H9 (cell line): ENCODE measurements at places on chromosomes 1 and 21. TPM values are rescaled to one million over a fixed set of nuclear protein-coding genes. Genes with fewer than 3 reads are reported as not detected.

Gene PADI2
- total RNA-seq = 3.0 and 3.9 TPM in 2 replicates

Gene KRTAP21-2
- not detected in 2 replicates for total RNA-seq

Gene ODF2L
- 21.5 and 27.3 TPM in 2 replicates for total RNA-seq

Gene SPRR3
- total RNA-seq = not detected in 2 replicates

Gene DPM3
- total RNA-seq = 47.4 and 48.5 TPM in 2 replicates

Gene FLG2
- total RNA-seq = not detected in 2 replicates

Gene AMY2A
- total RNA-seq = not detected in 2 replicates

Gene ANGPTL3
- total RNA-seq = not detected in 2 replicates

Gene ASPM
- total RNA-seq = 32.4 and 34.9 TPM in 2 replicates

Gene LYPD8
- total RNA-seq = not detected in 2 replicates

Gene DCST1
- total RNA-seq = not detected in 2 replicates

Gene IL20
- total RNA-seq = not detected in 2 replicates

Gene REN
- not detected in 2 replicates for total RNA-seq

Gene BLACAT1
- 3.8 and 4.0 TPM in 2 replicates for total RNA-seq

Gene VWA5B1
- 0.18 TPM in 1 of 2 replicates, not detected in the other for total RNA-seq

Gene MTARC2
- 4.2 and 7.7 TPM in 2 replicates for total RNA-seq

Gene SPATA21
- total RNA-seq = 0.07 TPM in 1 of 2 replicates, not detected in the other

GRCh38 chr1:8363186-8363766, 45.4 kb downstream of the SLC45A1 start:
- no peak for DNase-seq

GRCh38 chr1:152003846-152004442, 10.3 kb upstream of the S100A10 start:
- DNase-seq = peak; percentile 62

DNA sequence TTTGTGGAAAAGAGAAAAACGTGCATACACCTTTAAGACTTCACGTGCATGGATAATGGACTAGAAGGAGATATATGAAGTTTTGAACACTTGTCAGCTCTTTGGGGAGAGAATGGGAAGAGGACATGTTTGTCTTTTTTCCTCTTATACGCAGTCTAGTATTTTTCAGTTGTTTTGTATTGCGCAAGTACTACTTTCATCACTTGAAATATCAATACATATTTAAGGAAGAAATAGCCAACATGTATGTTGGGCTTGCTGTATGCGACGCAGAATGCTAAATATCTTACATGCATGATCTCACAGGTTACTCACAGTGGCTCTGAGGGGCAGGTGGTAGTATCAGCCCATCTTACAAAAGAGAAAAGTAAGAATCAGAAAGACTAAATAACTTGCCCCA, 176.5 kb upstream of the RUNX1 start:
- no peak for DNase-seq

- DNase-seq = peak; percentile 71
Measured at GRCh38 chr1:36384542-36385409, 948 bp downstream of the STK40 start.

GRCh38 chr1:206941766-206942418, 4.4 kb downstream of the PIGR start:
- DNase-seq = no peak

DNA sequence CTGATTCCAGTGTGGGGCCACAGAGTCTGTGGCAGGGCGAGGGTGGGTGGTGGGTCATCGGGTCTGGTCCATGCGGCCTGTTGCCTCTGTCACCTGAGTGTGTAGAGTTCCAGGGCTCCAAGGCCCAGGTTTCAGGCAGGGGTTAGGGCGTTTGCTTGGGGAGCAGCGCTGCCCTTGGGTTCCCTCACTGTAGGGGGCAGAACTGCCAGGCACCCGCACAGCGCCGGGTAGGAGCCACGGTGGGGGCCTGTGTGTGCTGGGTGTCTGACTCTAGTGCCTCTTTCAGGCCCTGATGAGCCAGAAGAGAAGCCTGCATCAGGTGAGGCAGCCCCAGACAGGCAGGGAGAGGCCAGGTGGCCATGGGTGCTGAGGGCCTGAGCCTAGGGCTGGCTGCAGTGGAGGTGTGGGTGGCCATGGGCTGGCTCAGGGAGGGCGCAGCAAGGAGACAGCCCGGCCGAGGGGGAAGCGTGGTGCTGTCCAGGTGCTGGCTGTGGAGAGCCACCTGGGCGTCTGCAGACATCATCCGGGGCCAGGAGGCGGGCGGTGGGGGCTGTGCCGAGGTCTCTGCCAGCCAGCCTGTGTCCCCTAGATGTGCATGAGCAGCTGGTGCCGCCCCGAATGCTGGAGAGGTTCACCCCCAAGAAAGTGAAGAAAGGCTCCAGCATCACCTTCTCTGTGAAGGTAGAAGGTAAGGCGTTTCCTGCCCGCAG, 72.3 kb downstream of the TRIM11 start:
- peak; percentile 25 for DNase-seq

DNA sequence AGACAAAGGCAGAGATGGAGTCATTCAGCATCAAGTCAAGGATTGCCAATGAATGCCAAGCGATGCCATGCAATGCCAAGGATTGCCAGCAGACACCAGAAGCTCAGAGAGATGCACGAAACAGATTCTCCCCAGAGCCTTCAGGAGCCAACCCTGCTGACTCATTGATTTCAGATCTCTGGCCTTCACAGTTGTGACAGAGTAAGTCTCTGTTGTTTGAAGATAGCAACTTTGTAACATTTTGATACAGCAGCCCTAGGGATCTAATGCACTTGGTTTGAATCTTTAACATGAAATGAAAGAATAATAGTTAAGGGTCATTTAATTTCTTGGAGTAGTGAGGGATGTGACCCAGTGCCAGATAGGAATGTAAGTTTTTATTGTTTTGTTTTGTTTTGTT, 287.4 kb upstream of the RUNX1 start:
- no peak for DNase-seq

- no peak for DNase-seq
Measured at GRCh38 chr21:29771491-29772066, 168.2 kb downstream of the GRIK1 start.

- DNase-seq = no peak
Measured at GRCh38 chr1:9486466-9487140, 52.7 kb upstream of the SLC25A33 start.

DNA sequence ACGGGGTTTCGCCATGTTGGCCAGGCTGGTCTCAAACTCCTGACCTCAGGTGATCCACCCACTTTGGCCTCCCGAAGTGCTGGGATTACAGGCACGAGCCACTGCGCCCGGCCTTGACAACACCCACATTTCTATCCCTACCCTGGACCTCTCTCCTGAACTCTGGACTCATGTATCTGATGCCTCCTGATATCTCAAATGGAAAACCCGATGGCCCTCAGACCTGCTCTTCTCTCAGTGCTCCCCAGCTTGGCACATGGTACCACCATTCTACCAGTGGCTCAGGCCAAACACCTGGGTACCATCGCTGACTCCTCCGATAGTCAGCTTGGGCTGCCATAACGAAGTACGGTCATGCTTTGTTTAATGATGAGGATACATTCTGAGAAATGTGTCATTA, 8.5 kb upstream of the RHBG start:
- no peak for DNase-seq

DNA sequence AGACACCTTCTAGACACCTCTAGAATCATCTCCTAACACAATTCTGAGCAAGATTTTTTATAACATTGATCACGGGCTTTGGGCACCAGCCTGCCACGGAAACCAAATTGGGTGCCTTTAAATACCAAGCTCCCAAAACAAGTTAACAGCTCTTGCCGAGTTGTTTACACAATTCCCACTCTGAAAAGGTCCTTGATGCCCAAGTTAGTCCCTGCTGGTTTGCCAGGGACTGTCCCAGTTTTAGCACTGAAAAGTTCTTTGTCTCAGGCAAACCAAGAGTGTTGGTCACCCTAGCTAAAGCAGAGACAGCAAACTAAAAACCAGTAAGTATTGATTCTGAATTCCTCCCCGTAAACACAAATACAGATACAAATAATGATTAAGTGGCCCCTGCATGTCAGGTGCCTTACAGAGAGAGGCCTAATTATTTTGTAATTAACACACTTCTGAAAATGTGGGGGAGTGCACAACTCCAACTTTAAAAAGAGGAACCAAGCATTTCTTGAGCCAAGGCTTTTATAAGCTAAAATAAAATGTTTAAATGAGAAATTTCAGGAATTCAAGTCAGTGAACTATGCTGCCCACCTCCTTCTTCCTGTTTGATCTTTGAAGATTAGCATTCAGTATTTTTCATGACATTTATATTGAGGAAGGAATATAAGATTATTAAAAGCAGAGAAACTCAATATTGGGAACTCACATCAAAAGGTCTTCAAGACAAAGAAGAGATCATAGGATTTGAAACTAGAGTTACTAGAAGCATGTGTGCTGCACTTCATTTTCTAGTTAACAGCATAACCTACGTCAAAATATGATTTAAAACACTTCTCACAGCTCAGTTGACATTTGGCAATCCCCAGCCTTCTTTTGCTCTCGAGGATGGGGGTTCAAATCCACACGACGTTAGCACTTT, 9.0 kb upstream of the UBE2U start:
- DNase-seq = no peak

- DNase-seq = no peak
Measured at GRCh38 chr1:50272912-50273311, 150.3 kb downstream of the DMRTA2 start.

DNA sequence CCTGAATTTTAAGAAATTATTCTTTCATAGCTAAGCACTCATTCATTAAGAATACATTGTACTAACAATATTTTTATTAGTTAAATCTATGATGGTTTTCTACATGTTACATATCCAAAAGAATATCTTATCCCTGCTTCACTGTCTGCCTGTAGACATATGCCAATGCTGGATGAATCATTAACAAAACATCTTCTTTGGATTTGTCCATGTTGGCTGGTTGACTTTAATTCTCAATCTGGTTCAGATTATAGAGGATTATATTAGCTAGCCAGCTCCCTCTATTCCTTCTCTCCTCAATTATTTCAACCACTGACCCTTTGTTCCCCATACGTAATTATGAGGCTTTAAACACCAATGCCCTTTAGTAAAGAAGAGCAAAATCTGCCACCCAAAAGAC, 138.9 kb upstream of the DMRTA2 start:
- no peak for DNase-seq

- no peak for DNase-seq
Measured at GRCh38 chr21:26572076-26572701, 897 bp downstream of the CYYR1 start.

DNA sequence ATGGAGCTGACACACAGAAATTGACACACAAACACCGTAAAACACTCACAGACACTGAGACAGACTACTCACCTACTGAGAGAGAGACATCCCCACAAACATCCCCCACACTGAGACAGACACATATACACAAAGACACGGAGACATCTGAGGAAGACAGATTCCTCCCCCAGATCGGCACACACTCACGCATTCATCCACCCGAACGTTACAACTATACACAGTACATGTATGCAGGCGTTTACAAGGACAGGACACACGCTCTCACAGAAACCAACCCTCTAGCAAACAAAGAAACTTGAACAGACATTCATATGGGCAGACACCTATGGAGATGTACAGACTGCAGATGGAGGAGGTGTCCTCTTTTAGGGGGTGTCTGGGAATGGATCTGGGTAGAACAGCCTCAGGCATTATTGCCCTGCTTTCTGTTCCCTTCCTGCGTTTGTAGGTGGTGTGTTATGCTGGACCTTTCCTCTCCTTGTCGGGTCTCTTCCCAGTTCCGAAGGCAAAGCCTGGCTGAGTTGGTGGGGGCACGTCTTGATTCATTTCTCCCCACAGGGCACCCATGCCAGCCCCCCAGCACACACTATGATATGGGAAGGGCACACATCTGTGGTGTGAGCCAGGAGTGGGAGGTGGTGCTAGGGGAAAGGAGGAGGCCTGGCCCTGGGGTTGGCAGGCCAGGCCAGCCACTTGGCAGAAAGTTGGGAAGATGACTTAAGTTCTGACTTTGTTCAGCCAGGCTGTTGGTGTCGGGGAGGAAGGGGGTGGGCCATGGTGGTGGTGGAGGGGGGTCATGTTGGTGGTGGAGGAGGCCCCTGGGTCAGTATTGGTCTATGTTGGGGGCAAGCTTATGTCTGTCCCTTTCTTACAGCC, 1.5 kb downstream of the KIRREL1 start:
- no peak for DNase-seq

DNA sequence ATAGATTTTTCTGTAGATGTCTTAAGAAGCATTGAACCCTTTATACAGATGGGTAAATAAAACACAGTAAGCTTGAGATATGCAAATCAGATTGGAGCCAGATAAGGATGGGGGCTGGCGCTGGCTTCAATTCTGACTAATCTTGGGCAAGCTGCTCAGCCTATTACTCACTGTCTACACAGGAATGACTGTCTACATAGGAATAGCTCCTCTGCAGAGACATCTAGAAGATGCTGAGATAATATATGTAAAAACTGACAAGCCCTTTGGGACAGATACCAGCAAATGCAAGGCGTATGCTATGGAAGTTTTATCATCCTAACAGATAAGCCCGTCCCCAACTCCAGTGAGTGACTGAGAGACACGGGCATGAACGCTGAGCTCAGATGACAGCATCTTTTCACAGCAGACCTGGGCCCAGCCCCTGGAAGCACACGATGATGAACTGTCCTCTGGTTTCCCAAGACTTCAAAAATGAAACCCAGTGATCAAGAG, 1.7 kb downstream of the CLDN14 start:
- no peak for DNase-seq

DNA sequence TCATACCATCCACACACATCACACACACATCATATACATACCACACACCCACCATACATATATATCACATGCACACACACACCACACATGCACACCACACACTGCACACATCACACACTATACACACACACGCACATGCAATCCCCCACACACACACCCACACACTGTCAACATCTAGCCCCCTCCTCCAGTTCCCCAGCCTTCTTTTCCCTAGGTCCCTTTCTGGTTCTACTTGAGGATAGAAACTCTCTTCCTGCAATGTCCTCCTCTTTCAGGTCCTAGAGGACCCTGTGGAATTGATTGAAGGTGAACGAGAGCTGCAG, 4.3 kb downstream of the CASQ1 start:
- DNase-seq = no peak

DNA sequence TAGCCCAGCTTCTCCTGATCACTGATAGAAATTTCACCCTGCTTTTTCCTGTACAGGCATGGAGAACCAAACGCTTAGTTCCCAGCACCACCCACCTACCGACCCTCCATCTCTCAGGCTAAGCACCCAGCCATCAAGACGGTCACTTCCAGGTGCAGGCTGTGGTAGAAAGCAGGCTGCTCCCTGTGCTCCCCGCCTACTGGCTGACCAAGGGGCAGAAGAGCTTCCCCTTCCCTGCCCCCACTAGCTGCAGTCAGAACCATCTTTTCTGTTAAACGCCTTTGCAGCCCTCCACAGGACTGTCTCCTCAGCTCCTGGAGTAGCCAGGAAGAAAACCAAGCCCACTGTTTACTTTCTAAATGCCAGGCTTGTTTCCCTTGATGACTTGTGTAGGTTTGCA, 23.0 kb downstream of the SPATA46 start:
- DNase-seq = no peak
